ENCODE measurements at places on chromosomes 11 and 22.

- DNase-seq: no peak
Observed at GRCh38 chr11:71062199-71062598, 190.2 kb downstream of the SHANK2 start.

- DNase-seq: no peak
Observed at GRCh38 chr22:31092161-31092560, 11.0 kb downstream of the SMTN start.

GRCh38 chr22:42340150-42340549 is 69.7 kb upstream of the TCF20 start:
- no peak for DNase-seq

GRCh38 chr11:21628641-21629040 is 564.2 kb upstream of the ANO5 start:
- DNase-seq: no peak

- DNase-seq: no peak
Observed at GRCh38 chr11:65288706-65289536, 25.7 kb upstream of the CDC42EP2 start.

GRCh38 chr22:19174106-19175025 is 4.2 kb downstream of the SLC25A1 start:
- no peak for DNase-seq

DNA sequence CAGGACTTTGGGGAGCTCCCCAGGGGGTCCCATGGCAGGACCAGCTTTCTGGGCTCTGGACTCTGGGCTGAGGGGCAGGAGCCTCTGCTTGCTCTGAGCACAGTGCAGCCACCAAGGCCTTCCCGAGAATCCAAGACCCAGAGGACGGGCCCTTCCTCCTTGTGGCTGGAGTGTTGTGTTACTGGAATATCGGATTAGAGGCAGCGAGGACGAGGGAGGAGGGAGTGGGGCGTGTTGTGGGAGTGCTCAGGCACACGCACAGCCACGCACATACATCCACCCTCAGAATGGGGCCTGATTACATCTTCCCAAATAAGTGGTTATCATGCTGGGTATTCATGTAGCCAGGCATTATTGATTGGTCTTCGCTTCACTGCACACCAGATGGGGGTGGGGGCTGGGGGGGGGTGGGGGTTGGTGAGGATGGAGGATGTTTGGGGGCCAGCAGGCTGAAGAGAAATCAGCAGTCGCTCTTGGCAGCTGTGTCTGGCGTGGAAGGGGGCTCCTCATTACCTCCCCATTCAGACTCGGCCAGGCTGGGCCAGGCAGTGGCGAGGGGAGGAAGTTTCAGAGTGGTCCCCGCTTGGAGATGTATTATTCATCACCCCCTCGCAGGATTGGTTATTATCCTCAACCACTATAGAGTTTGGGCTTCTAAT is 120.9 kb downstream of the ST3GAL4 start:
- DNase-seq: no peak

GRCh38 chr11:60566776-60567175 is 51.6 kb downstream of the MS4A13 start:
- DNase-seq: no peak

Measured in stimulated activated CD4-positive, alpha-beta T cell treated with anti-CD3 and anti-CD28 coated beads, Interleukin-1b, Interleukin-23, amount 100 ng/mL, for 1 hour (primary cell).